ENCODE measurements at places on chromosomes 5 and 9.

GRCh38 chr5:219991-220390 is 1.9 kb downstream of the SDHA start:
- H3K36me3 ChIP-seq: peaks cover 16% of the 10 kb centered on the region
- no peak for DNase-seq
- peak overlapping the region; percentile 89 for H3K27ac ChIP-seq
- H3K4me1 ChIP-seq: peaks cover 48% of the 10 kb centered on the region
- no peaks in the 10 kb centered on the region for H3K27me3 ChIP-seq

GRCh38 chr9:125822902-125823301 is 75.7 kb downstream of the PBX3 start:
- no peak overlapping the region for H3K4me3 ChIP-seq
- no peaks in the 10 kb centered on the region for H3K36me3 ChIP-seq
- no peaks in the 10 kb centered on the region for H3K27me3 ChIP-seq
- no peak overlapping the region for H3K27ac ChIP-seq

GRCh38 chr5:133487093-133487492 is 125.2 kb downstream of the FSTL4 start:
- peaks cover 8% of the 10 kb centered on the region for H3K4me1 ChIP-seq
- no peak for DNase-seq
- no peak overlapping the region for H3K27ac ChIP-seq
- peaks cover 5% of the 10 kb centered on the region for H3K27me3 ChIP-seq
- no peaks in the 10 kb centered on the region for H3K36me3 ChIP-seq
- H3K4me3 ChIP-seq: no peak overlapping the region

- peaks cover 2% of the 10 kb centered on the region for H3K27me3 ChIP-seq
- H3K27ac ChIP-seq: no peak overlapping the region
- no peak overlapping the region for H3K4me3 ChIP-seq
- peak; percentile 24 for DNase-seq
- no peaks in the 10 kb centered on the region for H3K4me1 ChIP-seq
- no peaks in the 10 kb centered on the region for H3K36me3 ChIP-seq
Observed at GRCh38 chr5:63125862-63126261, 547.2 kb downstream of the LRRC70 start.

GRCh38 chr9:73327149-73327548 is 175.5 kb downstream of the ANXA1 start:
- H3K27me3 ChIP-seq: no peaks in the 10 kb centered on the region
- H3K36me3 ChIP-seq: no peaks in the 10 kb centered on the region
- no peak overlapping the region for H3K27ac ChIP-seq
- no peaks in the 10 kb centered on the region for H3K4me1 ChIP-seq
- H3K4me3 ChIP-seq: no peak overlapping the region

DNA sequence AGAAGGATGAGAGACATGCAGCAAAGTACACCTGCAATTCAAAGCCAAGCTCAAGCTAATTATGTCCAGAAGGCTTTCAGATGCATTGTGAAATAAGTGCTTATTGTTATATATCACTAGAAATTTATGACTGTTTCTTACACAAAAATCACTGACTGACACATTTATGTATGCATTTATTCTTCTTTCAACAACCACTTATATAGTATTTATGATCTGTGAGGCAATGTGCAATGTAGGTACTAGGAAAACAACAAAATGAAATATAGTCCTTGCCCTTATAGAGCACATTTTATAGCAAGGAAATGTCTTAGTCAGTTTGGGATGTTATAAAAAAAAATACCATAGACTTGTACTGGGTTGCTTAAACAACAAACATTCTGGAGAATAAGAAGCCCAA is 167.6 kb downstream of the YIPF5 start:
- no peaks in the 10 kb centered on the region for H3K27me3 ChIP-seq
- H3K4me3 ChIP-seq: no peak overlapping the region
- no peaks in the 10 kb centered on the region for H3K4me1 ChIP-seq
- no peak for DNase-seq

- peaks cover 66% of the 10 kb centered on the region for H3K4me1 ChIP-seq
- no peak overlapping the region for H3K27ac ChIP-seq
- H3K36me3 ChIP-seq: no peaks in the 10 kb centered on the region
- no peak overlapping the region for H3K4me3 ChIP-seq
- DNase-seq: peak; percentile 61
Observed at GRCh38 chr9:34984049-34984448, 5.5 kb upstream of the DNAJB5 start.

DNA sequence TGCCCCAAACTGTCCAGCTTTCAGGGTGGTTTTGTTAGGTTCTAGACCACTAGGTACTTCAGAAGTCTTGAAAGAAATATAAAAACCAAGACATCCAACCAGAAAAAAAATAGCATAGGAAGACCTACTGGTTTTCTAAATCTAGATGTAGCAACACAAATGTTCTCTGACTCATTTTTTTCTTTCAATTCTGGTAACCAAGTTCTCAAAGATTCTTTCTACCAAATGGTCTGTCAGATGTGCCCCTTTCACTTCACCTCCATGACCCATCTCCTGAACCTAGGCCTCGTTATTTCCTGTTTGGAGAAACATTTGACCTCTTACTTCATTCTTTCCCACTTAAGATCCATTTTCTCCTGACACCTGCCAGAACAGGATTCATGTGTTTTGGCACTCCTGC is 355.3 kb downstream of the KIAA0825 start:
- no peaks in the 10 kb centered on the region for H3K36me3 ChIP-seq
- H3K27me3 ChIP-seq: no peaks in the 10 kb centered on the region
- no peak overlapping the region for H3K27ac ChIP-seq
- H3K4me1 ChIP-seq: peaks cover 2% of the 10 kb centered on the region
- DNase-seq: no peak

DNA sequence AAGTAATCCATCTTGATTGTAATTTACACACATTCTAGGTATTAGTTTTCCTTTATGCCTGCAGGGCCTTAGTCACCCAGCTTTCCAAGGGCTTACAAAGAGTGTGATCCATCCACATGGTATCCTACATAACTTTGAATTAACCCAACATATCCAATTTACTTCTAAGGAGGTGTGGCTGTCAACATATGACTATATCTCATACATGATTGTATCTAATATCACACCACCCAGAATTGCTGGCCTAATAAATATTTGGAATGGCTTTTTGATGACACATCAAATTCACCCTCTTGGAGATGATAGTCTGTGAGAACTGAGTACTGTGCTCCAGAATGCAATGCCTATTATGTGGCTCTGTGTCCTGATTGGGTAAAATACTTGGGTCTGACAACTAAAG is 363.3 kb upstream of the GRIN3A start:
- DNase-seq: no peak
- H3K4me3 ChIP-seq: no peak overlapping the region
- H3K4me1 ChIP-seq: no peaks in the 10 kb centered on the region
- H3K27ac ChIP-seq: no peak overlapping the region
- no peaks in the 10 kb centered on the region for H3K27me3 ChIP-seq
- H3K36me3 ChIP-seq: no peaks in the 10 kb centered on the region

DNA sequence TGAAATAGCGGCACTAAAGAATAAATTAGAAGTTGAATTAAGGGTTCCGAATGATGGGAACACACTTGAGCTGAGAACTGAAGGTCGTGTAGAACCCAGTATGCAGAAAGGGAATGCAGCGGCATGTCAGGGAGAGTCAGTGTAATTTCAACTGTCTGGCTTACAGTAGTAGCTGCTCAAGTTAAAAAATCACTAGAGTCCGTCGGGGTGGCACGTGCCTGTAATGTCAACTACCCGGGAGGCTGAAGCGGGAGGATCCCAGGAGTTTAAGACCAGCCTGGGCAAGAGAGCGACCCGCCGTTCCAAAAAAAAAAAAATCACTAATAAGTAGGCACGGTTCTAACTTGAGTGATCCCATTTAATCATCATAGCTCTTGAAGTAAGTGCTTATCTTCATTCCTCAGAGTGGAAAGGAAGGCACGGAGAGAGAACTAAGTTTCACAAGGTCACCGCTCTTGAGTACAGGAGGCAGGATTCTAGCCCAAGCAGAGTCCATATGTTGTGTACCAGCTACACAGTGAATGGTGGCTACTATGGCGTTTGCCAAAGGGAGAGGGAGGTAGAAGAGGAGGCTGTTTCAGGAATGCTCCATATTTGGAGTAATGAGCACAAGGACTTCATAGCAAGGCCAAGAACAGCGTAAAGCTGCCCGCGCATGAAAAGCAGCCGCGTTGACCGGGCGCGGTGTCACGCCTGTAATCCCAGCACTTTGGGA is 831 bp downstream of the RMRP start:
- H3K27me3 ChIP-seq: peaks cover 2% of the 10 kb centered on the region
- H3K36me3 ChIP-seq: peaks cover 26% of the 10 kb centered on the region
- peak overlapping the region; percentile 80 for H3K4me3 ChIP-seq
- no peak for DNase-seq

DNA sequence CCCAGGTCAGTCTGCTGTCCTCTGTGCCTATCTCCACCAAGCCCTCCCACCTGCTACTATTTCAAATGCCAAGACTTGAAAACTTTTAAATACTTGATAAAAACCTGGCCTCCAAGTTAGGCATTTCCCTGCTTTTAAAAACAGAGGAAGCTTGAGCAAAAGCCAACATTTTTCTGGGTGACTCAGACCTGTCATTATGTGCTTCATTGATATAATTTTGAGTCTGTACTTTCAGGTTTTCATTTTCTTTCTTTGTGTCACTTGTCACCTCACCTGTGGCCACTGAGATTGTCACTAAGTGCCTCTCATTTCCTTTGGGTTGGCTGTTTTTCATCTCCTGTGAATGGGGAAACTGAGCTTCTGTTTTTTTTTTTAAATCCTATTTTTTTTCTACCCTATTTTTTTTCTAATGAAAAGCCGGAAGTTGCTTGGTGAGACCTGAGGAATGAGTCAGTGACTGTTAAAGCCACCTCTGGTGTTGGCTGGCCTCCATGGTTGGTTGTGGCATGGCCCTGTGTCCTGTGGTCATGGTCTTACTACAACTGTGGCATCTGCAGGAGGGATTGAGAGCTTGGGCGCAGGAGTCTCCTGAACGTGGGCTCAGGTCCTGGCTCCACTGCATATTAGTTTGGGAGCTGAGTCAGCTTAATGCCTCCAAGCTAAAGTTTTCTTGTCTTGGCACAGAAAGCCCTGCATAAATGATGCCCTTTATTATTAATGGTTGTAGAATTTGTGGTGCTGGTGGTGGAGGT is 56.7 kb downstream of the ARHGAP26 start:
- no peaks in the 10 kb centered on the region for H3K27me3 ChIP-seq
- peak overlapping the region; percentile 63 for H3K27ac ChIP-seq
- peaks cover 74% of the 10 kb centered on the region for H3K4me1 ChIP-seq
- H3K36me3 ChIP-seq: no peaks in the 10 kb centered on the region
- peak; percentile 60 for DNase-seq

DNA sequence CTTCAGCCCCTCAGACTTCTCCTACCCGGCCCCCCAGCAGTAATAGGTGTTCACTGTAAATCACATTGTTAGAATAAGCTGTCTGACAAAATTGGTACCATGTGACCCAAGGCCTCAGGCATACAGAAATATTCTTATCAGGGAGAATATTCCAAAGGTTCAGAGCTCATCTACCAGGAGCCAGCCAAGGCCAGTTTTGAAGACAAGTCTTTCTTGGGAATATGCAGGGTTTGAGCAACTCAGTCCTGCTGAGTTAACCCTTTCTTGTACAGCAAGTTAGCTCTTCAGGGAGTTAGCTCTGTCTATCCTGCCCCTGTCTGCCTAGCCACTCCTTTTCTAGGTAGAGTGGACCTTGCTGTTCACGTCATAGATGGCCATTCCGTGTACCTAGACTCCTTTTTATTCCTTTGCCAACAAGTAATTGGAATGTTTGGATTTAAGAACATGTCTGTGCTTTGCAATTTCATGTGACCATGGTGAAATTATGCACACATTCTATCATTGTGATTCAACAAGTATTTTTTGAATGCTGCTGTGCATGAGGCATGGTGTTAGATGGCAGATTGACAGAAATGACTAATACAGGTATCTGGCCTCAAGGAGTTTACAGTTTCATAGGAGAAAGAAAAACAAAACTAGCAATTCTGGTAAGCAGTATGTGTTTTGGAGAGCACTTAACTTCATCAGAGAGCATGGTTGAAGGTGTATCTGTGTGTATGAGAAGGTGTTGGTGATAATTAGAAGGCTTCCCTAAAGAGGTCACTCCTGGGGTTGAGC is 22.6 kb downstream of the TGFBR1 start:
- no peak overlapping the region for H3K4me3 ChIP-seq
- H3K4me1 ChIP-seq: peaks cover 79% of the 10 kb centered on the region
- H3K36me3 ChIP-seq: peaks cover 29% of the 10 kb centered on the region
- DNase-seq: no peak

- no peaks in the 10 kb centered on the region for H3K27me3 ChIP-seq
- H3K4me3 ChIP-seq: no peak overlapping the region
- H3K27ac ChIP-seq: no peak overlapping the region
- no peak for DNase-seq
- H3K36me3 ChIP-seq: peaks cover 8% of the 10 kb centered on the region
Observed at GRCh38 chr5:149838881-149839739, 105.5 kb downstream of the PDE6A start.

DNA sequence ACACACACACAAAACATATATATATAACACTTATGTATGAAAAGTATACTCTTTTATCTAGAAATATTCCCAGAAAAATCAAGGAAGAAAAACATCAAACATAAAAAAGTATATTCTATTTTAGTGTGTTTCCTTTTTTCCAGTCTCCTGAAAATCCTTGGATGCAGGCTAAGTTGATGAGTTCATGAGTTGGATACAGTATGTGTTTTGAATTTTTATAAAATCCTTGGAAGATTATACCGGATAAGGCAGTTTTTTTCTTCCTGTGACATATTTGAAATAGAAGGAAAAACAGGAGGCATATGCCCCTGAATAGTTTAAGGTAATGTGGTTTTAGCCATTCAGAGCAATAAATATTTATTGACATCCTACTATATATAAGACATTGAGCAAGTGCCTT is 203.6 kb downstream of the SNX18 start:
- H3K27me3 ChIP-seq: no peaks in the 10 kb centered on the region
- no peak overlapping the region for H3K27ac ChIP-seq
- peaks cover 30% of the 10 kb centered on the region for H3K4me1 ChIP-seq
- no peak overlapping the region for H3K4me3 ChIP-seq

- no peak for DNase-seq
- H3K36me3 ChIP-seq: no peaks in the 10 kb centered on the region
- no peak overlapping the region for H3K27ac ChIP-seq
- no peak overlapping the region for H3K4me3 ChIP-seq
Observed at GRCh38 chr5:9716838-9717281, 86.7 kb upstream of the TAS2R1 start.

DNA sequence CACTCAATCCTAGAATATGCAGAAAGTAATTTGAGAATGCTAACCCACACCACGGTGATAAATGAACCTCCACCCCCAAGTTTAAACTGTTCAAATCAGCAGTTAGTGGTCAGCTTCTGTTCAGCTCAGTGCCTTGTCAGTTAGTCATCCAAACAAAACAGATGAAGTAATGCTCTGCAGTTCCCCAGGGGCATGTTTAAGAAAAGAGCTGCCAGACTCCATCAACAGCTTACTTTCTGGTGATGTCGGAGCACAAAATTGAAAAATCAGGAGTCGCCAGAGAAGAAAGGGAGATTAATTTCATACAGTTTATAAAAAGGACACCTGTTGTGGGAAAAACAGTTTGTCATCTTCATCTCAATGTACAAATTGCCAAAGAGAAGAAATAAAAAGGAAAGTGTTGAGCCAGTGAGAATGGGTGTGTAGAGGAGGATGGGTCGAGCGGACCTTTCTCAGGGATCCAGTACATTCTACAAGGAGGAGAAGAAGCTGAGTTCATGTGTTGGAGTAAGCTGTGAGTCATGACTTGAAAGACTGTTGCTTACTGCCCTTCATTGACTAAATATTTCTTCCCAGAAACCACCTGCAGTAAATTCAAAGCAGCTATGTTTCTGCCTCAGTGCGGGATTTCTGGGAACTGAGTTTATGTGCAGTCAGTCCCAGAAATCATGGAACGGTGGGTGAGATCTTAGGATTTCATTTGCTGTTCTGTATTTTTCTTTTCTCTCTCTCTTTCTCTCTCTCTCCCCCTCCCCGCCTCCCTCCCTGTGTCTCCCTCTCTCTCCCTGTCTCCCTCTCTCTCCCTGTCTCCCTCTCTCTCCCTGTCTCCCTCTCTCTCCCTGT is 13.7 kb downstream of the TRIO start:
- peaks cover 2% of the 10 kb centered on the region for H3K27me3 ChIP-seq
- no peak for DNase-seq
- H3K36me3 ChIP-seq: no peaks in the 10 kb centered on the region
- H3K27ac ChIP-seq: no peak overlapping the region
- H3K4me3 ChIP-seq: no peak overlapping the region
